ENCODE measurements at places on chromosomes 11 and 22.

DNA sequence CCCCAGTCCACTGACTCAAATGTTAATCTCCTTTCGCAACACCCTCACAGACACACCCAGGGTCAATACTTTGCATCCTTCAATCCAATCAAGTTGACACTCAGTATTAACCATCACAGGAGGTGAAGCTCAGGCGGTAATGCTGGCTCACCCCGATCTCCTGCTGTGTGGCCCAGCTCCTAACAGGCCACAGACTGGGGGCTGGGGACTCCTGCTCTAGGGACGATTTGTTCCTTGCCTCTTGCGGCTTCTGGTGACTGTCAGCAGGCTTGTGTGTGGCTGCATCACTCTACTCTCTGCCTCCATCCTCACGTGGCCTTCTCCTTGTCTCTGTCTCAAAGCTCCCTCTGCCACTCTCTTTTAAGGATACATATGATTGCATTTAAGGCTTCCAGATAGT, 45.0 kb downstream of the SPON1 start:
- DNase-seq = no peak

DNA sequence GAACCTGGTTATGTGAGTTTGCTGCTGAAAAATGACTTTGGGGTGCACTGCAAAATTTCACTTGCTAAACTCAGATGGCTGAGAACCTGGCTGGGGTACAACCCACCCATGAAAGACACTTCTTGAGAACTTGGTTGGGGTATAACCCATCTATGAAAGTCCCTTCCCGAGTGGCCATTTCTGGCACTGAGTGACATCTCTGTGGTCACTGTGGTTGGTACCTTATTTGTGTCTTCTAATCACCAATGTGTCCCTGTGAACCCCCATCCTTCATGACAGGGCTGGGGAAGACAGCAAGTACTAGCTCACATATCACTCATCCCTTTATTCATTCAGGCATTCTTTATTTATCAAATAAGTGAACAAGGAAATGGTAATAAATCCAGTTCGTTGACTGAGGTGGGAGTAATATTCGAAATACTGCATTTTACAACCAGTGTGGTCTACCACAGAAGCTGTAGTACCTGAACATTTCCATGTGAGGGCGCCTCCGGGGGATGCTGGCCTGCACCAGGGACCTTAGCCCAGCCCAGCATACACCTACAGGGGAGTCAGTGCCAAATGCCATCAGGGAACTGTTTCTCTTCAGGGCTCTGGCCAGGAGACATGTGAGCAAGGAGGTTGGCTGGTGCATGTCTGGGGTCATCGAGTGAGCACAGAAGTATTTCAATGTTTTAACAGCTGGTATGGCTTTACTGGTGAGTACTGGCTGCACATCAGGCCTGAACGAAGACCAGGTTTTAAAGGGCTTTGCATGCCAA, 122.1 kb downstream of the CSNK2A3 start:
- DNase-seq = no peak

- no peak for DNase-seq
Observed at GRCh38 chr11:73308961-73309919, 1.2 kb downstream of the ARHGEF17 start.

DNA sequence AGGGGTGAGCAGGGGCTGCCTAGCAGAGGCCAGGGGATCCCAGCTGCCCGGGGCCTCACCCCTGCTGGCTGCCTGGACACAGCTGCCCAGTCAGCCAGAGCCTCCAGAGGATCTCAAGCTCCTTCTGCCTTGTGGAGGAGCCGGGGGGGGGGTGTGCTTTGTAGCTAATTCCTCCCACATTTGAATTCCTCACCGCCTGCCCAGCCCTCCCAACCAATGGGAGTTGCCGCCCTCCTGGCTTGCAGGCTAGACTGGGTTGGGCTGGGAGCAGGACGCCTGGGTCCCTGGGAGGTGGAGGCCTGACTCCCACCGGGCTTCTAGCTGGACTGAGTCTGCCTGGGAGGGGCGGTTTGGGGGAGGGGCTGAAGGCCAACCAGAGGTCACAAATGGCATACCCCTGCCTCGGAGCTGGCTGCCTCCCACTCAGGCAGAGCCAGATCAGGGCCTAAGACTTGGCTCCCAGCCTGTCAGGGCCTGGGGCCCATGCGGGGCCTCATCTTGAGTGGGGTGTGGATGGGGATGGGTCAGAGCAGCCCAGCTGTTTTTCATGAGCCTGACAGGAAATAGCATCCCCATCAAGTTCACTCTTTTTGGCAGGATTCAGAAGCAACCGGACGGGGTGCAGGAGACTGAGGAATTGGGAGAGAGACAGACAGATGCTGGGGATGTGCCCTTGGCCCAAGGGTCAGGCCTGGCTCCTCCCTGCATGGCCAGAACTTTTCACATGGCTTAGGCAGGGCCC, 29.2 kb upstream of the PDE2A start:
- no peak for DNase-seq

DNA sequence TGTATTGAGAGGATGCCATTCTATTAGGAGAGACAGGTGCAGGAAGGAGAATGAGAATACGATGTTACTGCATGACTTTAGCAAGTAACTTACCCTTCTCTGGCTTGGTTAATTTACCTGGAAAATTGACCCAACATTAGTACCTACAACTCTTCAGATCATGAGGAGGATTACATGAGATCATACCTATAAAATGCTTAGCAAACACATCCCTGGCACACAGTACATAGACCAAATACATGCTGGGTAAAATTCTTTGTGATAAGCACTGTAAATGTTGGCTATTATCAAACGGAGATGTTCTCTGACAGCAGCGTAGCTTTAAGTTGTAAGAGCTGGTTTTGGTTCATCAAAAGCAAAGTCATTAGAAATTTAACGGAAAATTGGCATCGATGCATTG, 28.8 kb downstream of the LARGE1 start:
- DNase-seq = no peak

DNA sequence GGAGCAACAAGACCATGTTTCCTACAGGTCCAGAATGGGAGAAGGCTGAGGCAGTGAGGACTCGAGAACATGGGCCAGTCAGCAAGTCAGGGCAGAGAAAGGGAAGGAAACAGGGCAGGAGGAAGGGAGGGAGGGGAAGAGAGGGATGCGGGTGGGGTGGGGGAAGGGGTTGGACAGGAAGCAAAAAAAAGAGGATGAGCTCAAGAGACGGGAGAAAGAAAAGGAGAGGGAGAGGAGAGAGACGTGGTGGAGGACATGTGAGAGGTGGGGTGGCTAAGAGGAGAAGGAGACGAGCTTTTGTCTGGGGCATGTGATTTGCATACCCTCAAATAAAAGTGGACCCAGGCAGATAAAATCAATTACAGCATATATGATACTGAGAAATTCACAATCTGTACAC, 389.5 kb upstream of the B3GAT1 start:
- no peak for DNase-seq

- no peak for DNase-seq
Observed at GRCh38 chr11:28615542-28615941, 507.4 kb downstream of the METTL15 start.

- no peak for DNase-seq
Observed at GRCh38 chr11:27187848-27188621, 147.4 kb downstream of the BBOX1 start.

- DNase-seq = no peak
Observed at GRCh38 chr22:50260801-50261614, 475 bp downstream of the MAPK12 start.

DNA sequence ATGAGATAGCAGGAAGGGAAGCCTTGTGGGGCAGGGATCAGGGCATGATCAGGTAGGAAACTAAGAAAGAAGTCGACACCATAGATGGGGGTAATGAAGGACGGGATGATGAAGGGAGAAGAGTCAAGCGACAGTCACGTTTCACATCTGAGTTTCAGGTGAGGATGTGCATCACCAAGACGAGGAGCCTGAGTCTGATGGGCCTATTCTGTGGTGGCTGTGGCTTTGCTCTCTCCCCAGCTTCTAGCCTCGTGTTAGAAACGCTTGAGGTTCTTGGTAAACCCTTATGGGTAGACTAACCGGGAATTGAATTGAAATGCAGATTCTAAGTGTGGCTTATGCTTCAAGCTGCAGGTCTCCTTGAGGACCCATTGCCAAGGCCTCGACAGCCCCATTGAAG, 45.6 kb upstream of the LMO1 start:
- no peak for DNase-seq

DNA sequence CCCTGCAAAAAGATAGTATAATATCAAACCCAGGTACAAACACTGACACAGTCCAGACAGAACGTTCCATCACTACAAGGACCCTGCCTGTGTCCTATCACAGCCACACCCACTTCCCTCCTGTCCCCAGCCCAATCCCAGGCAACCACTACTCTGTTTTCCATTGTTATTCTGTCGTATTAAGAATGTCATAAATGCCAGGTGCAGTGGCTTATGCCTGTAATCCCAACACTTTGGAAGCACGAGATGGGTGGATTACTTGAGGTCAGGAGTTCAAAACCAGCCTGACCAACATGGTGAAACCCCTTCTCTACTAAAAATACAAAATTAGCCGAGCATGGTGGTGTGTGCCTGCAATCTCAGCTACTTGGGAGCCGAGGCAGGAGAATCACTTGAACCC, 89.0 kb downstream of the TRMU start:
- no peak for DNase-seq
